ENCODE measurements at places on chromosomes 6 and 20.

- DNase-seq, result no peak
Measured at GRCh38 chr6:87074101-87074621, 20.7 kb downstream of the CGA start.

- no peak for DNase-seq
Measured at GRCh38 chr20:62267543-62267942, 29.2 kb downstream of the OSBPL2 start.

GRCh38 chr6:2615251-2615650 lies 135.5 kb downstream of the MYLK4 start:
- DNase-seq, result no peak

- no peak for DNase-seq
Measured at GRCh38 chr6:71262914-71263313, 25.7 kb upstream of the OGFRL1 start.

GRCh38 chr6:154715446-154715845 lies 17.8 kb upstream of the SCAF8 start:
- no peak for DNase-seq

- no peak for DNase-seq
Measured at GRCh38 chr20:9156529-9157280, 87.8 kb downstream of the PLCB4 start.

DNA sequence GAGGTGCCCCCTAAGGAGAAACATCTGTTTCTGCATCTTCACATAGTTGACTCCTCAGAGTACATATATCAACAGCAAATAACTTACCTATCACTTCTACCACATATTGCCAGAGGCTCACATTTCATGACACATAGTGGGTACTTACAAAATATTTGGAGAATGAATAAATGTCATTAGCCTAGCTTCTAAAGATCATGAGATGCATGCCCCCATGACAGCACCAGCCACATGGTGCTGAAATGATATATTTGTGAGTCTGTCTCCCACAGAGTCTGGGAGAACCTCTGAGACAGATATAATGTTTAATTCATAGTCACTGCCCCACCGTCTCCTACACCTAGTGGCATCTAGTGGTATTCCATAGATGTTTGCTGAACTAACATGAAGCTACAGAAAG lies 555.6 kb downstream of the KIF16B start:
- no peak for DNase-seq

- no peak for DNase-seq
Measured at GRCh38 chr6:1335367-1336037, 23.6 kb downstream of the FOXQ1 start.

GRCh38 chr20:11529047-11529446 lies 388.6 kb upstream of the BTBD3 start:
- DNase-seq, result no peak

DNA sequence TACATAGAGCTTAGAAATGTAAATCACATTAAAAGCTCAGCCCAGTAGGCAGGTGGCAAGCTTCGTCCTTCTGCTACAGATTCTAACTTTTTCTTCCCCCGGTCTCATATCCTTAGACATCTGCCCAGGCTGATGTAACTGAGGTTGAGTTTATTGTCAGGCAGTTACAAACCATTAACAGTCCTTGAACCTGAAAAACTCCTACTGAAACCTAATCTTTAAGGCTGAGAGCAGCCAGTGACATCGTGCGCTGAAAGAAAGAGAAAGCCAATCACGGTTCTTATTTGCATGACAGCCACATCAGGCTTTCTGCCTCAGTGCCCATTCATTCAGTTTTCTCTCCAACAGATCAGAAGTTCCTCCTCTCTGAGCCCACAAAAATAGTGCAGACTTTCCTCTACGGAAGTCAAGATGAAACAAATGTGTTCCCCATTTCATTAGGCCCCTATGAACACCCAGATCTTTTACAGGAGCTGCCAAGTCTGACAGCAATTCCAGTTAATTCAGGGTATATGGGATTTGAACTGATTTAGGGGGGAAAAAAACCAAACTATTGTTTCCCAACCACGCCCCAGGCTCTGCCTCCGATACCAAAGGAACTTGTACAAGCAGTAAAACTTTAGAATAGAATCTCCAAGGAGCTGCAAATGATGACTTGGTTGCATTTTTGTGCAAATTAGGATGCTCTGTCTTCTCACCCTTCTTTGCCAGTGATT lies at the start of gene NHSL1:
TSS of gene NHSL1 (minus strand) at position 192 of the 716 bp plus-strand sequence. CDS start 204 bp downstream, outside the sequence.
- DNase-seq, result no peak

GRCh38 chr6:155077784-155078183 lies 82.7 kb downstream of the TIAM2 start:
- DNase-seq, result no peak

- no peak for DNase-seq
Measured at GRCh38 chr6:83884523-83884922, 25.0 kb downstream of the CYB5R4 start.

DNA sequence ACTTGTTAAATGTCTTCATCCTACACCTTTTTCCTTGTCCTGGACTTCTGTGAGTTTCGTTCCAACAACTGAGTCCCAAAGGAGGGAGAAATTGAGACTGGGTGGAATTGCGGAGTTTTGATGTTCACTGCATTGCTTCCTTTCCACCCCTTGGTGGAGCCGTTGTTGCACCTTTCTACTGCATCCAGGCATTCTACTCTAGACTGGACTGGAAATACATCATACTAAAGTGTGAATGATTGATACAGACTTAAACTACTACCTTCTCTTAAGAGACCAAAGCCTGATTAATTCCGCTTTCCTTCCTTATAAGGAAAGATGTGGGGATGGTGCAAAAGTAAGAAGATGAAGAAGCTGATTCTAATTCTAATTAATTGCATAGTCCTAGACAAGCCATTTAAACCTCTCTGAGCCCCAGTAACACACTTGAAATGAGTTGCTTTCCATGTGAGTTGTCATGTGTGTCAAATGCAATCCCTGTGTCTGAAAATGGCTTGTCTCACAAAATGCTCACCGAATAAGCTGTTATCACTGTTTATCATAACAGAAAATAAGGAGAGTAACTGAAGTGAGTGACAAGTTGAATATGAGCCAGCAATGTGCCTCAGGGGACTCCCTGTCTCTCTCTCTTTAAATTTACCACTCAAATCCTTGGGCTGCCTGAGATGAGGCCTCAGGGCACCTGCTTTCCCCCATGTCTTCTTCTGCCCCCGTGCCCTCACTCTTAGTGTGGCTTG lies 338.3 kb upstream of the CHD6 start:
- DNase-seq, result no peak

- no peak for DNase-seq
Measured at GRCh38 chr20:57325632-57326356, 3.8 kb upstream of the SPO11 start.

DNA sequence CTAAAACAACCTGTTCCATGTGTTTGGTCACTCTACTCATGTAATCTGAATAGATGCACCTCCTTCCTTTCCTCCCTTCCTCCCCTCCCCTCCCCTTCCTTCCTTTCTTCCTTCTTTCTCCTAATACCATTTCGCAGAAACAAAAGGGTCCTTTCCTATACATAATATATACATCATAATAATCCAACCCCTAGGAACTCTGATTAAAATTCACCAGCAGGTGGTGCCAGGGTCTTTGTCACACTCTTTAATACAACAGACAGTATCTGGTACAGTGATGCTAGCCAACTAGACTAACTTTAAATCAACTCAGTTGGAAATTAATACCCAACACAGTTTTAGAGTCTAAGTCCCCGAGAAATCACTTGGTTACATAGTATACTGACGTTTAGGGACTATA lies 181.2 kb upstream of the SHLD1 start:
- DNase-seq, result no peak

- DNase-seq, result no peak
Measured at GRCh38 chr6:48611332-48611731, 500.3 kb upstream of the PTCHD4 start.

- DNase-seq, result no peak
Measured at GRCh38 chr6:47019941-47020340, 22.2 kb downstream of the ADGRF1 start.

- DNase-seq, result no peak
Measured at GRCh38 chr6:373031-373430, 18.5 kb upstream of the IRF4 start.

GRCh38 chr20:63494084-63494419 lies 4.8 kb downstream of the EEF1A2 start:
- no peak for DNase-seq

DNA sequence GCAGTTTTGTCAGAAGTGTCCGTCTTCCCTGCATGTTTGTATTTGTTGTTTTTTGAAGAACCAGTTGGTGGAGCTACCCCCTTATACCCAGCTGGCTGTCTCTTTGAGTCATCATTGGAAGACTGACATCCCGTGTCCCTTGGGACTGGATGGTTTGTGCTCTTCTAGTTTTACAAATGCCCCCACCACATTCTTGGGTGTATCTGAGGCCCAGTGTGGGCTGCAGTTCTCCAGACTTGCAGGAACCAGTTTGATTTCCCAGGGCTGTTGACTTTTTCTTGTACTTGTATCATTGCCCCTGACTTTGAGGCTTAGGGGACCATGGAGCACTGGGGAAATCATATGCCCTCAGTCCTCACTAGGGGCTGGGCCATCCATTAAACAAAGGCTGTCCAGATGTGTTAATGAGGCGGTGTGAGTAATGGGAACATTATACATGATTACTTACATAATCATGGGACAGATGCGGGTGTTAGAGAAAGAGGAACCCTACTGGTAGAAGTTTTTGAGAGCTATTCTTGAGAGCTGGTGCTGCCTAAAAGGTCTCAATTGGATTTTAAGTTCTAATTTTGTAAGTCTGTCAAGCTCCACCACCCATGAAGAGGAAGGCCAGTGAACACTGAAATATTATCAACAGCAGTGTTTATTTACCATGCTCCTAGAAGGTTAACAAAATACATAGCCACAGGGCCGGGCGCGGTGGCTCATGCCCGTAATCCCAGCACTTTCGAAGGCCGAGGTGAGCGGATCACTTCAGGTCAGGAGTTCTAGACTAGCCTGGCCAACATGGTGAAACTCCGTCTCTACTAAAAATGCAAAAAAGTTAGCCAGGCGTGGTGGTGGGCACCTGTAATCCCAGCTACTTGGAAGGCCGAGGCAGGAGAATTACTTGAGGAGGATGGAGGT lies 8.5 kb downstream of the JARID2 start:
- DNase-seq, result no peak

- DNase-seq, result no peak
Measured at GRCh38 chr6:90896075-90896547, 309.2 kb upstream of the MAP3K7 start.

DNA sequence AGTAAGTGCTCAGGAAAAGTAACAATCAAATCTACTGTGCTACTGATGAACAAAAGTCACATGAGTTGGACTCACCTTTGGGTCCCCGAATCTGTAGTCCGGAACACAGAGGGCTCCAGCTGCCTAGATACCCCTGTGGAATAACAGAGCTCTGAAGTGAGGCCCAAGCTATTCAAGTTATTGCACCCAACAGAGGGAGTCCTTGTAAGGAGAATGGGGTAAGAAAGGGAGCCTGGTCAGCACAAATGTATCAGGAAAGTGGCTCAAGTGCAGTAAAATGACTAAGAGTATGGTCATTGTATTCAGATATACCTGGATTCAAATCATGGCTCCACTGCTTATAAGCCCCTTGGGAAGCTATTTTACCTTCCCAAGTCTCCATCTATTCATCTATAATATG lies 20.9 kb downstream of the EDN1 start:
- no peak for DNase-seq

GRCh38 chr20:14800707-14801425 lies 463.5 kb upstream of the FLRT3 start:
- no peak for DNase-seq

Measured in stimulated activated CD8-positive, alpha-beta memory T cell treated with anti-CD3 and anti-CD28 coated beads, Interleukin-7, amount 100 ng/mL, for 24 hours (primary cell).